ENCODE measurements at places on chromosomes 1 and 21.

DNA sequence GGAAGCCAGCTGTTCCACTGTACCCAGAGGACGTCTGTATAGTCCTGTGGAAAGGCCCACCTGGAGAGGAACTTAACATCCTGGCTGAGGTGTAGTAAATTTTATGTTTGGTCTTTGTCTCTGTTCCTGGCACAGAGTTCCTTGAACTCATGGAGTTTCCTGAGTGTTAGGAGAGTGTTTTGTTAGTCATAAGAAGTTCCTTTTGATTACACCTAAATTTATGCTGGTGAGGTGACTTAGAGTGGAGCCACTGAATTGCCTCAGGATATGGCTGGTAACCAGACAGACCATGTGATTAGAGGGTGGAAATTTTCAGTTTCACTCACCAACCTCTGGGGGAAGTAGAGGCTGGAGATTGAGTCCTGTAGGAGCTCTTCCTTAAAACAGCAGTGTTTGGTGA lies 57.9 kb downstream of the RASAL2 start:
- DNase-seq = no peak

DNA sequence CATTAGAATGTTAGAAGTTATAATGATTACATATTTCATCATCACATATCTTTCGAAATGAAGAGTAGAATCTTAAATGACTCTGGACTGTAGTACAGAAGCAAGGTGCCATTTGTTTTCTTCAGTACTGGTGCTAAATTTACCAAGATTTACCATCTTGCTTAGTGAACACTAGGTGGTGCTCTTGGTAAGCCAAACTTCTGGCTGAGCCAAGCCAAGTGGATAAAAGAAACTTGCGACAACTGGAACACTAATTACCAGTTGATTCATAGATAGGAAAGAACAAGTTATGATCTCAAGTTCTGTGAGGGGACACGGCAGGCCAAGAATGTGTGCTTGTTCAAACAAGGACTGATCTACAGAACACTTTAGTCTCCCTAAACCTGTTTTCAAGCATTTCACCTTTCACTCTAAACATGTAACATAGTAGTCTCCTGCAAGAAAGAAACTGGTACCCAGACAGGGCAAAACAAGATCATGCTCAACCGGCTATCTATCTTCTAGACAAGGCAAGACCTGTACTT lies 19.8 kb downstream of the SPRTN start:
- peak; percentile 77 for DNase-seq

- peak; percentile 21 for DNase-seq
Observed at GRCh38 chr1:200279810-200280411, 129.9 kb downstream of the ZNF281 start.

- DNase-seq = no peak
Observed at GRCh38 chr1:202397256-202397655, 48.8 kb downstream of the PPP1R12B start.

GRCh38 chr1:34852677-34853217 lies 6.8 kb downstream of the SMIM12 start:
- peak; percentile 96 for DNase-seq

DNA sequence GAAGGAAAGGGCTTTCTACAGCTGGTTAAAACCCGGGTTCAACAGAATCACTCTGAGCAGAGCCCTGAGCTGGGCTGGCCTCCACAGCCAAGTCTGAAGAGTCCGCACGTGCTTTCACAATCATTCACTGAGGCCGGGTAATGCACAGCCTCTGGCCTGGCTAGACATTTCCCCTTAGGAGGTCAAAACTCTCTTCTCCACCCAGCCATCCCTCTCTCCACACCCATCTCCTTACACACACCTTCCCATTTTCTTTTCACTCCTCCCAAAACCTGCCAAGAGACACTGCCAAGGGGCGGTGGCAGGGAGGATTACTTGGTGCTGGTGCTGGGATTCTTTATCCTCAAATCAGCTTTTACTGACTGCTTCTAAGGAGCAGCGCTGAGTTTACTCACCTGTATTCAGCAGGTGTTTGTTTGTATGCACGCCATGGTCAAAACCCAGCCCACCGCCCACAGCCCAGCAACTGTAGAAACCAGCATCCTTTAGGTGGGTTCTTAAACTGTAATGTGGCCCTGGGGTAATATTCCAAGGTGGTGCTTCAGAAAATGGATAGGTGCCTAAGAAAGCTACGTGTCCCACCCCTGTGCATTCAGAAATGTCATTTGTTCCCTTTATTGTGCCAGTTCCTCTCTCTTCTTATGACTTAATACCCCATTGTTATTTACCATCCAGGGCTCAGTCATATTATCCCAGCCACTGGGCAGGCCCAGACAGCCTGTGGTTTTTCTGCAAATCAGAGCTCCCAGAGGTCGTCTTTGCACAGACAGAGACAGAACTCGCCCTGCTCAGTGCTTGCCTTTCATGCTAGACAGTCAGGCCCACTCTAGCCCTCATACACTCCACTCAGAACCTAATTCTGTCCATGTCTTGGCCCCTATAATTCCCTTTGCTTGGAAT lies 80.2 kb downstream of the ADSS2 start:
- no peak for DNase-seq

DNA sequence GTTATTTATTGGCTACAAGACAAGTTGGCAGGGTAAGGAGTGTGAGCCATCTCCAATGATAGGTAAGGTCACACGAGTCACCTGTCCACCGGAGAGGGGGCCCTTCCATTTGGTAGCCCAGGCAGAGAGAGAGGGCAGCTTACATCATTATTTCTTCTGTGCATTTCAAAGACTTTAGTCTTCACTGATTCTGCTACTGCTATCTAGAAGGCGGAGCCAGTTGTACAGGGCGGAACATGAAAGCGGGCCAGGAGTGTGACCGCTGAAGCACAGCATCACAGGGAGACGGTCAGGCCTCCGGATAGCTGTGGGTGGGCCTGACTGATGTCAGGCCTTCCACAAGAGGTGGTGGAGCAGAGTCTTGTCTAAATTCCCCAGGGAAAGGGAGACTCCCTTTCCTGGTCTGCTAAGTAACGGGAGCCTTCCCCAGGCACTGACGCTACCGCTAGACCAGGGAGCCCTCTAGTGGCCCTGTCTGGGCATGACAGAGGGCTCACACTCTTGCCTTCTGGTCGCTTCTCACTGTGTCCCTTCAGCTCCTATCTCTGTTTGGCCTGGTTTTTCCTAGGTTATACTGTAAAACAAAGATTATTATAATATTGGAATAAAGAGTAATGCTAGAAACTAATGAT lies 36.7 kb downstream of the ZNF695 start:
- peak; percentile 42 for DNase-seq

- no peak for DNase-seq
Observed at GRCh38 chr1:210815641-210816550, 318.1 kb downstream of the KCNH1 start.

GRCh38 chr1:53165408-53165961 lies 23.0 kb upstream of the SLC1A7 start:
- no peak for DNase-seq

DNA sequence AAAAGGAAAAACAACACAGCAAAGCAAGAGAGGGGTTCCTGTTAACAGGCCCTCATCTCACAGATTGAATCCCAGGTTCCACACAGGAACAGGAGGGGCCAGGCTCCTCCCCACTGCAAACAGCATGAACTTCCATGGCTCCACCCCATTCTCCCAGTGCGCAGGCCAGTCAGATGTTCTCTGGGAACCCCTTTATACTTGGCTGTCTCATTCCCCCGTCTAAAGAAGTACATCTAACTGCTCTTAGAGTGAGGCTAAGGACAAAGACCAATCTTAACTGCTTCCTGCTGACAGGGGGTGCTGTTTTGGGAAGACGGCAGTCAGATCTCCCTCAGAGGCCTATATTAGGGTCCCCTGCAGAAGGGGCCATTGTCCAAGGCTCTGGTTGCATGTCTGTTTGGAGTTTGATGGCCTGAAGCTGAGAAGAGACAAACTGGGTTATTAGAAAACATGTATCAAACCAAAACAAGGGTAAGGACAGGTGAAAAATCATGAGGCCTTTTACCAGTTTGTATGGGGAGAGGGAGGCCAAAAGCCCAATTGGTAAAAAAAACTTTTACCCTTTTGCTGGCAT lies 10.5 kb upstream of the NASP start:
- DNase-seq = no peak

DNA sequence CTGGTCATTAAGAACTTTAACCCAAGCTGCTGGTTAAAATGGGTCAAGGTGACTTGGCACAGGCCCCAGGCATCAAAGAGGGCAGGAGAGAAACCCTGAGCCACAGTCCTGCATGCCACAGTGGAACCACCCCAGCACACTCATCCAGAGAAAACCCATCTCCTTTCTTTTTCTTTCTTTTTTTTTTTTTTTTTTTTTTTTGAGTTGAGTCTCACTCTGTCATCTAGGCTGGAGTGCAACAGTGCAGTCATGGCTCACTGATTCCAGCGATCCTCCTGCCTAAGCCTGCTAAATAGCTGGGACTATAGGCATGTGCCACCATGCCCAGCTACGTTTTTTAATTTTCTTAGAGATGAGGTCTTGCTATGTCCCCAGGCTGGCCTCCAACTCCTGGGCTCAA lies 109.2 kb upstream of the RAB4A start:
- no peak for DNase-seq

- DNase-seq = no peak
Observed at GRCh38 chr21:42135386-42136052, 64.4 kb downstream of the UMODL1 start.

DNA sequence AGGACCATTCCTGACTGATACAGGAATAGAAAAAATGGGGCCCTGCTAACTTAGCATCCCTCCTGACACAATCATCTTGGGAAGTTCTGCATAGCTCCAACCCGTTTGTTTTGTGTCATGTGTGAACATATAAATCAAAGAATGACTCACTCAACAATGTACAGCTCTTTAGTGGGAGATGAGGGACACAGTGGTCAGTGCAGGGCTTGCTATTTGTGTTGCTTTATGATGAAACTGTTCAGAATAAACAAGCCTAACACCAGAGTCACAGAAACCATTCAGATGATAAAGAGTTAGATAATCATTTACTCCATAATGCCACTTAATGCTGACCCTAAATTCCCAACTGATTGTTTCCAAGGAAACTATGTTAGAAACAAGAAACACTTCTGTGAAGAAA lies 154.2 kb upstream of the ZNHIT6 start:
- DNase-seq = no peak

- no peak for DNase-seq
Observed at GRCh38 chr1:87052961-87053360, 138.5 kb downstream of the HS2ST1 start.

DNA sequence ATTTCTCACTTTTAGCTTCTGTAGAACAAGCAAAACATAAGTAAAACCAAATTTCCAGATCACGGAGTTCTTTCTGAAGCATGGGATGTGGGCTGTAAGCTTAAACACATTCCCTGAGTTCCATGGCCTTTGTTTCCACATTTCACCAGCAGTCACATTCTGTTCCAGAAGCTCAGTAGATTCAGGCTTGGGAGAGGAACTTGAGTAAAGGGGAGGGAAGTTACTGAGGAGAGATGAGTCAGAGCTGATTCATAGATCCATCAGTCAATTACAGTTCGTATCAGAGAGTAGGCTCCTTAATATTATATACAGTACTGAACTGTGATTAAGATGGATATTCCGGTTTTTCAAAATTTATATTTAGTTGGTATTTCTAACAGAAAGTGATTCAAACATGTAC lies 614.3 kb downstream of the NCAM2 start:
- no peak for DNase-seq

DNA sequence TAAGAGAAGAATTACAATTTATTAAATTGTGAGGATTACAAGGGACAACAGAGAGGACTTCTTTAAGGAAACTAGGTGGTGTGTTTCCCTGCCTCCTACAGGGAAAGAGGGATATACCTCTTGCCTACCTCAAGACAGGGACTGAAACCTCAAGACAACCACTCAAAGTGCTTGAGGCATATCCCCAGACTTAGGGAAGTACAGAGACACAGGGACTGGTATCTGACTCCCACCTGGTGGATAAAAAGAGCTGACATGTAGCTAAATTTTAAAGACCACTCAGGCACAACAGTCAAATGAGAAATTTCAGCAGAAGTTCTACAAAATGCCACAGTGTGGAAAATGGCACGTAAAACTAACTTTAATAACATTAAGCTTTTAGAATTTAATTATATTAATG lies 21.3 kb downstream of the DENND2C start:
- no peak for DNase-seq

GRCh38 chr1:201764579-201764978 lies 64.4 kb upstream of the IPO9 start:
- no peak for DNase-seq

- DNase-seq = no peak
Observed at GRCh38 chr1:151124763-151125403, 21.5 kb downstream of the SEMA6C start.

DNA sequence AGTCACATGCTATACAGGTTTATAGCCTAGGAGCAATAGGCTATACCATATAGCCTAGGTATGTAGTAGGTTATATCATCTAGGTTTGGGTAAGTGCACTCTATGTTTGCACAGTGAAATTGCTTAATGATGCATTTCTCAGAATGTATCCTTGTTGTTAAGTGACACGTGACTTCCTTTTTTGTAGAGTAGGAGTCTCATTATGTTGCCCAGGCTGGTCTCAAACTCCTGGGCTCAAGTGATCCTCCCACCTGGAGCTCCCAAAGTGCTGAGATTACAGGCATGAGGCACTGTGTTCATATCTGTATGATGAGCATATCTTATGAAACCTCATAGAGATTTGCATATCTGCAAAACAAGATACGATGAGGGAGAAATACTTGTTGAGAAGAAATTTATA lies 13.8 kb upstream of the ABCB10 start:
- DNase-seq = no peak

GRCh38 chr1:113855630-113856400 lies 15.7 kb downstream of the PTPN22 start:
- DNase-seq = no peak

DNA sequence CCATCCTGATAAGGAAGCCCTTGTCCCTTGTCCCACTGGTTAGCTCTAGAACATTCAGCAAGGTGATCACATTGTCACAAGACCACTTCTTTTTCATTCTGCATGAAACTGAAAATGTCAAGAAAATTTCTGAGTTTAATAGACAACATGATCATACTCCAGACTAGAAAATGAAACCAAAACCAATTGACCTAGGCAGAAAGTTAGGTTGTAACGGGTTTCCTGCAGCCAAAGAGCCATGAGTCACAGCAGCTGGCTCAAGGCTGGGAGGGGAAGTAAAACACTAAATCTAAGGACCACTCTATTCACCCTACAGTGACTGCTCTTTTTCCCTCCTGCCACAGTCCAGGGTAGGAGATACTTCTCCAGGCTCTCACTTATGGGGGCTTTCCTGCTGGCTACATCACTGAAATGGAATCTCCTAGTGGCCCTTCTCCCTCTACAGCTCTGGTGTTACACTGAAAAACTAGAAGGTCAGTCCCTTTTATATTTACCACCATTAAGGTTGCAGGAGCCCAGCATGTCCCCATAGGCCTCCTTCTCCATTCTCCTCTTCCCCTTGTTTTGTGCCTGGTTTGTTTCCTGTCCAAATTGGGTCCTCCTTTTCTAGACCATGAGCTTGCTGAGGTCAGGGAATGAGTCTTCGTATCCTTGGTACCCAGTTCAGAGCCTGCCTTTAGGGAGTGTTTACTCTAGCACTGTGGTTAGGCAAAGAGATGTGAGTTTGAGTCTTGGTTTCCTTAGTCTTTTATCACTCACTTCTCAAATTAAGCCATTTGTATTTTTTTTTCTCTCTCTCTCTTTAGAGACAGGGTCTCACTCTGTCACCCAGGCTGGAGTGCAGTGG lies 236.5 kb upstream of the JUN start:
- no peak for DNase-seq

- no peak for DNase-seq
Observed at GRCh38 chr1:226457307-226457712, 49.4 kb upstream of the PARP1 start.

- DNase-seq = no peak
Observed at GRCh38 chr1:222090103-222090502, 348.2 kb upstream of the DUSP10 start.
